ENCODE measurements at places on chromosomes 2 and 18. TPM values are rescaled to one million over a fixed set of nuclear protein-coding genes. Genes with fewer than 3 reads are reported as not detected.

- no peak for DNase-seq
- peaks cover 24% of the 10 kb centered on the region for H3K4me1 ChIP-seq
- no peaks in the 10 kb centered on the region for H3K27me3 ChIP-seq
- H3K4me3 ChIP-seq = no peak overlapping the region
- H3K27ac ChIP-seq = peak overlapping the region; percentile 67
- H3K36me3 ChIP-seq = peaks cover 18% of the 10 kb centered on the region
These were observed 41.9 kb downstream of the RPIA start for GRCh38 chr2:88733155-88733902.

DNA sequence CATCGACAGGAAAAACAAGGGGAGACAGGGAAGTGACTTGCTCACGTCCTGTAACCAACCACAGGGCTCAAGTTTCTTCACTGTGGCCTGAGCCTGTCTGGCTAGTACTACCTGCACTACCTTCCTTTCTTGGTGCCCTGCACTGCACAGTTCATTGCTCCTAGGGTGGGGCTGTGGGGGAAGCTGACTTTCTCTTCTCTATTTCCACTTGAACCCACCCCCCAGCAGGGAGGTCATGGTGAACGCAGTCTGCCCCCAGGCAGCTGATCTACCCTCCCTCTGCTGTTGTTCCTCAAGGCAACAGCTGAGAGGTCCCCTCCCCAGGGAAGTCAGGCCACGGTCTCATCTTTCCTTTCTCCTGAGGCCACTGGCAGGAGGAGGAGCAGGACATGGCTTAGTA is 532.1 kb downstream of the SOX11 start:
- H3K4me3 ChIP-seq = no peak overlapping the region
- no peaks in the 10 kb centered on the region for H3K4me1 ChIP-seq
- no peak for DNase-seq
- no peaks in the 10 kb centered on the region for H3K36me3 ChIP-seq

- H3K4me1 ChIP-seq = no peaks in the 10 kb centered on the region
- no peak for DNase-seq
- no peaks in the 10 kb centered on the region for H3K36me3 ChIP-seq
- H3K27me3 ChIP-seq = peaks cover 2% of the 10 kb centered on the region
- no peak overlapping the region for H3K4me3 ChIP-seq
These were observed 190.0 kb downstream of the CYRIA start for GRCh38 chr2:16475586-16475985.

DNA sequence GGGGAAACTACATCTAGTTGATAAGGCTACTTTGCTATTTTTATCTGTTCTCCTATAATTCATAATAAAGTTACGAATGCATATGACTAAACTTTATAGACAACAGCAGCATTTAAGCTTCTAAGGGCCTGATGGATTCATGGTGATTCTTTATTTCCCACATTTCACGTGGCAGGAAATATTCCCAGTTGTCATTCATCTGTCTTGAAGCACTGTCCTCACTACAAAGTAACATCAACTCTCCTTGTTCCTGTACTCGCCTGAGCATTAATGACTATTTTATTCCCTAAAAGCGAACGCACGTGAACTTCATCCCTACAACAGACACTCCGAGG is 2.6 kb downstream of the SATB2 start:
- H3K36me3 ChIP-seq = no peaks in the 10 kb centered on the region
- DNase-seq = no peak
- no peak overlapping the region for H3K27ac ChIP-seq
- peaks cover 19% of the 10 kb centered on the region for H3K4me1 ChIP-seq
- no peak overlapping the region for H3K4me3 ChIP-seq

- DNase-seq = no peak
- no peak overlapping the region for H3K4me3 ChIP-seq
- no peaks in the 10 kb centered on the region for H3K4me1 ChIP-seq
- H3K27me3 ChIP-seq = no peaks in the 10 kb centered on the region
- no peak overlapping the region for H3K27ac ChIP-seq
These were observed 62.8 kb upstream of the LAPTM4A start for GRCh38 chr2:20113986-20114938.

DNA sequence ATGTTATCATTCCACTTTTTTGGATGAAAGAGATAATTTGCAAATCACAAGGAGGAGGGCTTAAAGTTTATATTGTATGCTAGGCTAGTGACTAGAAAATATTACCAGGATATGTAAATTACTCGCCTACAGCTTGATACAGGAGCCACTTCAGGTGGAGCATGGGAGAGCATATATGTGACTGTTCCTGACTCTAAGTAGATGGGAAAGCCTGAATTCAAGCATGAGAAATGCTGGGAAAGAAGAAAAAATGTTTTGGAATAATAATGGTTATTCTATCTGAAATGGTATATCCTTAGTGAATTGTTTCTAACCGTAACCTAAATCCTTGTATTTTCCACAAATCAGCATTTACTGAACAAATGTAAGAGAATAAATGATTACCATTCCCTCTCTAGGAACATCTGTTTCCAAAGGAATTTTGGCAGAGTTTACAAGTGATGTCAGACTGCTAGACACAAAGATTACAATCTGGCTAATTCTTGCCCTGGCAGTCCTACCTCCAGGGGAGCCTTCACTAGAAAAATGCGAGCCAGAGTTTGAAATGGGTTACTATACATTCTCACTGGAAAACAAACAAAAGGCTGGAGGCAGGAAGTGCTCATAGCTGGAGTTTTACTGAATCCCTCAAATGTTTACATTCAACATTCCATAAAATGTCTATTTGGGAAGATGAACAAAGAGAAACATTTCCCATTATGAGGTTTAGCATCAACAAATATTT is 129.4 kb upstream of the MAPRE2 start:
- H3K27me3 ChIP-seq = peaks cover 2% of the 10 kb centered on the region
- H3K4me1 ChIP-seq = peaks cover 4% of the 10 kb centered on the region
- H3K4me3 ChIP-seq = no peak overlapping the region

DNA sequence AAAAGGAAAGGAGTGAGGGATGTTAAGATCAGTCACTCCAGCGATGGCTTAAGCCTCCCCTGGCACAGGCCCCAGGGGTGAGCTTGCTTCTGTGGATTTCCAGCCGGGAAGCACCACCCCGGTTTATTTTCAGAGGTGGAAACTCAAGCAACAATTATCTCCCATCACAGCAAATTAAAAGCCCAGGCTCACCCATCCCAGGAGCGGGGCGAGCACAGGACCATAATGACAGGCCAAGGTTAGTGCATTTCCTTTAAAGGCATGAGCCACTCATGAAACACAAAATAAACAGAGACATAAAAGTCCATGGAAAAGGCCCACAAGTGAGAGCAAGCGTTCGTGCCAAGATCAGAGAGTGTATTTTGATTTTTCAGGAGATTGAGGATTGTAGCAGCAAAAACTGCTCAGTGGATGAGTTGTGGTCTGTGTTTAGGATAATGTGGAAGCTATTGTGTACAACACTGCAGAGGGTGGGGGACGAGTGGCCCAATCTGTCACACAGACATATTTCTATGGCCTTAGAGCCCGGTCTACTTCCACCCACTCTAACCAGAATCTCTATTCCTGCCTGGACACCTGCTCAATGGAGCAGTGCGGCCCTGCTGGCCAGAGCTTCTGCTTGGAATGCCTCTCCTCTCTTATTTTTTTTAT is 111.4 kb upstream of the CDC42EP3 start:
- no peak overlapping the region for H3K27ac ChIP-seq
- H3K27me3 ChIP-seq = no peaks in the 10 kb centered on the region
- no peak for DNase-seq

DNA sequence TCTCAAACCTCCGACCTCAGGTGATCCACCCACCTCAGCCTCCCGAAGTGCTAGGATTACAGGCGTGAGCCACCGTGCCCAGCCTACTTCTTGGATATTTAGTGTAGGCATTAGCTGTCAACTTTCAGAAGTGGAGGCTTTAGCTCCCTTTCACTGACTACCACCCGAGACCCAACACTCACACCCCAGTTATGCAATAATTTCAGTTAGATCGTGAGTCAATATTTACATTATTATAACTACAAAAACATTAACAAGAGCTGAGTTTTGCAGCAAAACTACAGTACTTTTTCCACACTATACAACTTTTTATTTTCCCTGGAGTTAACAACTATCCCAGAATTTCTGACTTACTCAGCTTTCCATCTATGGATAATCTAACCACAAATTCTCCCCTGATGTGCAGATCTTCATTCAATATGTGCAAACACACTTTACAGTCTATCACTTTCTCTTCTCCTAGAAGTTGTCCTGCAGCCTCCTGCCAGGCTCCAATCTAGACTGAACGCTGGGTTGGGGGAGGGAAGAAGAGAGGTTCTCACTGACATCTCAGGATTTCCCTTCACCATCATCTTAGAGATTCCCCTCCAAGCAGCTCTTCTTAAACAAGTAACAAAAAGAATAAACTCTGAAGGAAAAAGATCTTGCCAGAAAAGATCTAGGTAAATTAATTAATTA is 10.1 kb downstream of the TBC1D8 start:
- H3K4me3 ChIP-seq = no peak overlapping the region
- no peaks in the 10 kb centered on the region for H3K4me1 ChIP-seq
- H3K36me3 ChIP-seq = no peaks in the 10 kb centered on the region
- peaks cover 10% of the 10 kb centered on the region for H3K27me3 ChIP-seq
- DNase-seq = no peak

- peaks cover 1% of the 10 kb centered on the region for H3K4me1 ChIP-seq
- no peak for DNase-seq
- H3K36me3 ChIP-seq = peaks cover 3% of the 10 kb centered on the region
- no peak overlapping the region for H3K4me3 ChIP-seq
These were observed 157.9 kb upstream of the FOSL2 start for GRCh38 chr2:28234807-28235206.

GRCh38 chr2:112710956-112711750 is 9.7 kb upstream of the NT5DC4 start:
- H3K36me3 ChIP-seq = no peaks in the 10 kb centered on the region
- H3K27ac ChIP-seq = no peak overlapping the region
- DNase-seq = no peak
- H3K4me3 ChIP-seq = no peak overlapping the region
- peaks cover 6% of the 10 kb centered on the region for H3K27me3 ChIP-seq
- H3K4me1 ChIP-seq = peaks cover 21% of the 10 kb centered on the region

The ACMSD gene
- not detected for total RNA-seq

The SCYGR2 gene
- total RNA-seq = not detected

The C2orf74 gene
- total RNA-seq = 13.3 TPM

The CAVIN2 gene
- total RNA-seq = not detected

The FBLN7 gene
- 7.9 TPM for total RNA-seq

The CHRND gene
- total RNA-seq = not detected
